Stimulated activated naive B cell treated with anti-CD40 and anti-IgM and Interleukin-4, amounts not matched to agents 10 μg/mL and 1 μg/mL and 100 μg/mL, for 72 hours (primary cell): ENCODE measurements at places on chromosomes 3 and 15.
A peak's percentile ranks its signal among the peaks of the same experiment; 100 is the strongest.

GRCh38 chr3:83524901-83525300, 1433.9 kb upstream of the CADM2 start:
- H3K4me3 ChIP-seq, result no peak overlapping the region
- H3K27ac ChIP-seq, result no peak overlapping the region
- no peak for DNase-seq
- no peaks in the 10 kb centered on the region for H3K4me1 ChIP-seq
- H3K36me3 ChIP-seq, result no peaks in the 10 kb centered on the region
- no peaks in the 10 kb centered on the region for H3K27me3 ChIP-seq

DNA sequence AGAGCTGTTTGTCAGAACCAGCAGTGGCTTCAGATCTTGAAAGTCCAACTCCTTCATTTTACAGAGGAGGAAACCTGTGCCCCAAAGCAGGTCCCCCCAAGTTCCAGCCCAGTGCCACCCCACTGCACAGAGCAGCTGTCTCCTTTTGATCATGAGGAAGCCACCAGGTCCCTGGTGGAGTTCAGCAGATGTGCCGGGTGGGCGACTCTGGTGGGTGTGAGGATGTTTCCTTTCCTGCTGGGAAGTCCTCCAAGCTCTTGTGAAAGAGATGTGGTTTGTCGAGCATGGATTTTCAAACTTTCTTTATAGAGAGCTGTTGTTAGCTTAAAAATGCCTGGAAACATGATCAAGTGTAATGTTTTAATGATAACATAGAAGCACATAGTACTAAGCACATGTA, 52.0 kb downstream of the SMAD3 start:
- peaks cover 98% of the 10 kb centered on the region for H3K4me1 ChIP-seq
- peaks cover 27% of the 10 kb centered on the region for H3K36me3 ChIP-seq
- H3K4me3 ChIP-seq, result peak overlapping the region; percentile 31
- H3K27ac ChIP-seq, result peak overlapping the region; percentile 93

DNA sequence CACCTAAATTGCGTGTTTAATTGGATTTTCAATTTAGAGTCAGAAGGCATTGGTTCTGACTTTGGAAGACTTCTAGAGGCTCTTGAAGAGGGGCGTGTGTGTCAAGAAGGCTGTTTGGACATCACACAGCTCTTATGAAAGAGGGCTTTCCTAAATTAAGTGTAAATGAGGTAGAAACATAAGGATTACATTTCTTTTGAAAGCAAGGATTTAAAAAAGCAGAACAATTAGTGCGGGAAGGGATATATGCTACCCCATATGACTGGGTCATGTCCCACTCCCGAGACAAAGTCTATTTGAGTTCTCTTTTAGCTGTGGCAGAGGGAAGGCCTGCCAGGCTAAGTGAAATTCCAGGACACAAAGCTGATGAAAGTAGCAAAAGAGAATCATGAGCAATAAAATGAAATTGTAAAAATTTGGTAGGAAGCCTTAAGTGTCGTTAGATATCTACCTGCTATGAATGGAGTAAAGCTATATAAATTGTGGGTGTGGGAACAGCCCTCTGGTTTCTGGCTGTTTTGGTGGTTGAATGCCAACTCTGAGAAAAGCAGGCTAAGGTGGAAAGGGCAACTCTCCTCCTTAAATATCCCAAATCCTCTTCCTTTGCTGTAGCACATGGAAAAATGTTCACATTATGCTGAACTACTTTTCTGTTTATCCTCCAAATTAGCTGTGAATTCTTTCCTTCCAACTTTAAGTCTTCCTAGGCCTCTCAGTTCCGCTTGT, 100.6 kb upstream of the TSC22D2 start:
- DNase-seq, result no peak
- no peak overlapping the region for H3K4me3 ChIP-seq
- no peak overlapping the region for H3K27ac ChIP-seq
- no peaks in the 10 kb centered on the region for H3K36me3 ChIP-seq

DNA sequence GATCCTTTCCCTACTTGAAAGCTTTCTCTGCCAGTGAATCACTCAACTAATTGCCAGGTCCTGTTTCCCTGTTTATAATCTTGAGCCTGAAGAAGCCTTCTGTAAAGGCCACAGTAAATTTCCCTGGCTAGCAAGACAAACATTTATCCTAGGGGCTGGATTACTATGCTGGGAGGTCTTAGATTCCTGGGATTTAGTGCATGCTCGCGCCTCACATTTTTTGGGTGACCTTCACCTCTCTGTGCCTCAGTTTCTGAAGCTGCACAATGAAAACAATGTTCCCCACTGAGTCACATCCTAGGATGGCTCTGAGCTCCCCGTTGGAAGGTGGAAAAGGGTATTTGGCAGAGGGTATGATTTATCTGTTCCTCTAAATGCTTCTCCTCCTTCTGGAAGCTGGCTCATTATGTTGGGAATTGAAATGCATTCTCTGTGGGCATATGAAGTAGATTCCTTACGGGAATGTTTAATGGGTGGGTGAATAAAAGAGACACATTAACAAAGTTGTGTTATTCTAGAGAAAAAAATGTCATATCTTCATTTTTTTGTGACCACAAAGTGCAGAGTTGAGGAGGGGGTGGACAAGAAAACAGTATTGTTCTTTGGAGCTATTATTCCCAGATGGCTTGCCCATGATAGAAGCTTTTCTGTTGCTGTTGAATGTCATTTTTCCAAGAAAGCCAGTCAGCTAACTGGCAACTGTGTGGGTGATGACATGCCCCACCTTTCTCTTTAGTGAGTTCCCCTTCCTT, 32.4 kb downstream of the LSM3 start:
- no peak overlapping the region for H3K4me3 ChIP-seq
- no peak for DNase-seq
- no peaks in the 10 kb centered on the region for H3K27me3 ChIP-seq
- H3K4me1 ChIP-seq, result no peaks in the 10 kb centered on the region

DNA sequence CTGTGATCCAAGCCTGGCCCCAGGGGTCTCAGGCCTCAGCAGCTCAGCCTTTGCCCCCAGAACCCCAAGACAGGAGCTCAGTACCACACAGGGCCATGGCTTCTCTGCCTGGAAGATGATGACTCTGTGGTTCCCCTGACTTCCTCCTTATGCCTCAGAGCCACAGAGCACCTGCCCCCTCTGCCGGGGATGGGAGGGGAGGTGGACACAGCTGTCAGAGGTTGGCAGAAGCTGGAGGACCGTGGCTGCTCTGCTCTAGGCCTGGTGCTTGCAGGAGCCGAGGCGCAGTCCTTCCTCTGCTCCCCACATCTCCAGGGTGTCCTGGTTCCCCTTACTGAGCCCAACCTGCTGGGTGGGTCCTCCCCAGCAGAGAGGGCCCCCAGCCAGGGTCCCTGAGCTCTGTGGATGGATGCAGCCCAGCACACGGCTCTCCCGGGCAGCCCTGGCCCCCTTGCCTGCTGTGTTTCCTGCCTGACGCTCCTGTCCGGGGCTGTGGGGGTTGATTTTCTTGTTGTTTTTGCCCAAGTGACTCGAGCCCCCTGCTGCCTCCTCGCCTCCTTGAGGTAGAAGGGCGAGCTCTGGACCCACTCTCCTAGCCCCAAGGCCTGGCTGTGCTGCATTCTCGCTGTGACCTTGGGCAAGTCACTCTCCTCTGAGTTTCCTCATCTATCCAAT, 36.6 kb downstream of the PSTPIP1 start:
- H3K4me1 ChIP-seq, result peaks cover 55% of the 10 kb centered on the region
- DNase-seq, result peak; percentile 55
- no peaks in the 10 kb centered on the region for H3K27me3 ChIP-seq
- peaks cover 18% of the 10 kb centered on the region for H3K36me3 ChIP-seq
- H3K27ac ChIP-seq, result peak overlapping the region; percentile 75
- H3K4me3 ChIP-seq, result no peak overlapping the region

GRCh38 chr3:100150473-100150872, 36.2 kb upstream of the FILIP1L start:
- peaks cover 45% of the 10 kb centered on the region for H3K36me3 ChIP-seq
- H3K4me1 ChIP-seq, result peaks cover 3% of the 10 kb centered on the region
- H3K27ac ChIP-seq, result no peak overlapping the region
- no peak for DNase-seq

- H3K27ac ChIP-seq, result no peak overlapping the region
- DNase-seq, result no peak
- H3K36me3 ChIP-seq, result no peaks in the 10 kb centered on the region
- H3K4me1 ChIP-seq, result no peaks in the 10 kb centered on the region
- H3K27me3 ChIP-seq, result peaks cover 42% of the 10 kb centered on the region
- no peak overlapping the region for H3K4me3 ChIP-seq
Observed at GRCh38 chr15:36893276-36893675, 207.1 kb downstream of the MEIS2 start.

GRCh38 chr3:36813305-36813704, 49.0 kb upstream of the DCLK3 start:
- H3K27ac ChIP-seq, result no peak overlapping the region
- no peak for DNase-seq
- no peaks in the 10 kb centered on the region for H3K36me3 ChIP-seq
- no peak overlapping the region for H3K4me3 ChIP-seq
- no peaks in the 10 kb centered on the region for H3K27me3 ChIP-seq

DNA sequence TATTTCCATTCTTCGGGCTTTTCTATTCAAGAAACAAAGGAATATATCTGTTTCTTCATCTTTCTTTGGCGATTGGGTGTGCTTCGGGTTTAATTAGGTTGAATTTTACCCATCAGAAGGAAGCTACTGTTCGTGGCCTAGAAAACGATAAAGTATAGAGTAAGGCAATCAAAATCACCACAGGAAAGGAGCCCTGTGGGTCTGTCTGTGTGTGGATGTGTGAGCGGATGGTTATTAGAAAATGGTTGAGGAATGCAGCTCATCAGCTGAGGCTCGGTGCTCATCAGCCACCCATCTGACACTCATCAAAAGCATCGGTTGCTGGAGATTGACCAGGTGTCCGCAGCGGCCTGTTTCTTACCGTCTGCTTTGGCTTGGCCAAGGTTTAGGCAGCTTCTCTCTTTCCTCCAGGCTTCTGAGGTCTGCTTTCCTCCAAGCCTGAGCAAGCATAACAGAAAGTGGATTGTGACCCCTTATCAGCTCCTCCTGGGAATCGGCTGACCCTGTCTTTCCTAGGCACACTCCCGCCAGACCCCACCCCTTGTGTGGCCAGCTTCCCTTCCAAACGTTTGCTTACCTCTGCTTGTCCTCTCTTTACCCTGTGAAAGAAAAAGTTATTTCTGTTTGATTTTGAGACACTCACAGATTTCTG, 17.6 kb upstream of the ISLR start:
- peaks cover 42% of the 10 kb centered on the region for H3K27me3 ChIP-seq
- no peak for DNase-seq
- no peaks in the 10 kb centered on the region for H3K36me3 ChIP-seq

- H3K27me3 ChIP-seq, result no peaks in the 10 kb centered on the region
- H3K4me1 ChIP-seq, result peaks cover 25% of the 10 kb centered on the region
- H3K27ac ChIP-seq, result no peak overlapping the region
- H3K4me3 ChIP-seq, result no peak overlapping the region
Observed at GRCh38 chr3:102158080-102158740, 276.6 kb upstream of the ZPLD1 start.

DNA sequence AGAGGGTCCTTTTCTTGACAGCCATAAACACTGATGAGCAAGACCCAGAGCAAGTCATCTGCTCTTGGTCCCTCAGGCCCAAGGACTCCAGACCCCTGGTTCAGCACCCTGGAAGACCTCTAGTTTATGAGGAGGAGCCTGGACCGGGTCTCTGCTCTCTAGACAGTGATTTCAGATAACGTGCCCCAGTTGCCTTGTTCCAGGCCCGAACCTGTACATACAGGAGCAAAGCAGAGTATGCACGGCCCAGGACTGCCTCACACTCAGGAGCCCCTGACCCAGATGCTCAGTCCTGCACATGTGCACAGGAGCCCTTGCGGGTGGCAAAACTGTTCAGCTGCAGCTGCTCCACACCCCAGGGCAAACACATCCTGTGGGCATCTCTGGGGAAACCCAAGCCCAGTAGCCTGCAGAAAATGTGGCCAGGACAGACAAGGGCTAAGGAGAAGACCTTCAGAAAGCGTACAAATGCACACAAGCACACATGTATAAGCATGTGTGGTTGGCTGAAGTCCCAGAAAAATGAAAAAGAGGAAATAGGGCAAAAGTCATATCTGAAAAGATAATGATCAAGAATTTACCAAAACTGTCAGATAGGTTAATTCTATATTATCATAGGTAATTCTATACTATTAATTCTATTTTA, 59.9 kb upstream of the CORO2B start:
- no peaks in the 10 kb centered on the region for H3K4me1 ChIP-seq
- H3K27ac ChIP-seq, result no peak overlapping the region
- H3K27me3 ChIP-seq, result no peaks in the 10 kb centered on the region
- H3K36me3 ChIP-seq, result no peaks in the 10 kb centered on the region
- no peak for DNase-seq

DNA sequence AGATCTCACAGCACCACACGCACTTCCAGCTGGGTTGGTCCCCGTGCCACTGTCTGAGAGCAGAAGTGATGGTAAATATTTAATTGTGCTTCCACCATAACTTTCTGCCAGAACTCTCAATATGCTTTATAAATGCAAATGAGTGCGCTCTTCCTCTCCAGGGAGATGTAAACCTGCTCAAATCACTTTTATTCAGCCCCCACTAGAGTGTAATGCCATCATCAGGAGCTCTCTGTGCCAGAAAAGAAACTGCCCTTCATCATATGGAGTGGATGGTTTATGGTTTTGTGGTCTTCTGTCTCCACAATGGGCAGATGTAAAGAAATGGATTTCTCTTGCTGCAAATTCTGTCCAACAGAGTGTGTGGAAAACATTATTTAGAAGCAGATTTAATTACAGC, 127.0 kb downstream of the EPHB1 start:
- no peak overlapping the region for H3K4me3 ChIP-seq
- H3K4me1 ChIP-seq, result no peaks in the 10 kb centered on the region
- H3K27ac ChIP-seq, result no peak overlapping the region
- peaks cover 3% of the 10 kb centered on the region for H3K36me3 ChIP-seq
- H3K27me3 ChIP-seq, result no peaks in the 10 kb centered on the region

- H3K4me1 ChIP-seq, result peaks cover 22% of the 10 kb centered on the region
- H3K27ac ChIP-seq, result peak overlapping the region; percentile 92
- no peaks in the 10 kb centered on the region for H3K27me3 ChIP-seq
Observed at GRCh38 chr3:142149673-142149992, 289 bp upstream of the TFDP2 start.

DNA sequence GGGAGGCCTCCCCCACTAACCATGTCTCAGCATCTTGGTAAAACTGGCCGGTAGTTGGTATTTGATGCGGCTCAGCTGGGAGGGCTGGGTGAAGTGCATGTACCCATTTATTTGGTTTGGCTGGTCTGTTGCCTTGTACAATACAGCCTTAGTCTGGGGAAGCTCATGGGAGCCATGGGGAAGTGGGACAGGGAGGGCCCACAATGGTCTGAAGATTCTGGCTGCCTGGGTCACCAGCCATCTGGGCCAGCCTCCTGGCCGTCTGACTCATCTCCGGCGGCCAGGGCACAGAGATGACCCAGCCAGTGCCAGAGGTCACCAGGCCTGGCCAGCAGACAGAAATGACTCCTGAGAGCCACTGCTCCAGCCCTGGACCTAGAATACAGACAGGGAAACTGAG, 51.6 kb upstream of the SMAD6 start:
- no peak for DNase-seq
- H3K4me1 ChIP-seq, result no peaks in the 10 kb centered on the region
- no peak overlapping the region for H3K27ac ChIP-seq
- no peak overlapping the region for H3K4me3 ChIP-seq
- H3K36me3 ChIP-seq, result no peaks in the 10 kb centered on the region
